Activated T-cell treated with anti-CD3 and anti-CD28 coated beads for 4 hours (primary cell): ENCODE measurements at places on chromosomes 1 and 21.

DNA sequence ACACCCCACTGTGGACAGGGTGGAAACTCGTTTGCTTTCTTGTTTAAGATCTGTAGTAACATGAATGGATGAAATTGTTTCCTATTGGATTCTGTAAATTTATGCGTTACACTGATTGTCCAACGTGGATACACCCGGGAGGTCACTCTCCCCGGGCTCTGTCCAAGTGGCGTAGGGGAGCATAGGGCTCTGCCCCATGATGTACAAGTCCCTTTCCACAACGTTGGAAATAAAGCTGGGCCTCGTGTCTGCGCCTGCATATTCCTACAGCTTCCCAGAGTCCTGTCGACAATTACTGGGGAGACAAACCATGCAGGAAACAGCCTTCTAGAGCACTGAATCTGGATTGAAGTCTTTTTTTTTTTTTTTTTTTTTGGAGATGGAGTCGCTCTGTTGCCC, 1.4 kb downstream of the RCC1 start:
- DNase-seq = no peak

DNA sequence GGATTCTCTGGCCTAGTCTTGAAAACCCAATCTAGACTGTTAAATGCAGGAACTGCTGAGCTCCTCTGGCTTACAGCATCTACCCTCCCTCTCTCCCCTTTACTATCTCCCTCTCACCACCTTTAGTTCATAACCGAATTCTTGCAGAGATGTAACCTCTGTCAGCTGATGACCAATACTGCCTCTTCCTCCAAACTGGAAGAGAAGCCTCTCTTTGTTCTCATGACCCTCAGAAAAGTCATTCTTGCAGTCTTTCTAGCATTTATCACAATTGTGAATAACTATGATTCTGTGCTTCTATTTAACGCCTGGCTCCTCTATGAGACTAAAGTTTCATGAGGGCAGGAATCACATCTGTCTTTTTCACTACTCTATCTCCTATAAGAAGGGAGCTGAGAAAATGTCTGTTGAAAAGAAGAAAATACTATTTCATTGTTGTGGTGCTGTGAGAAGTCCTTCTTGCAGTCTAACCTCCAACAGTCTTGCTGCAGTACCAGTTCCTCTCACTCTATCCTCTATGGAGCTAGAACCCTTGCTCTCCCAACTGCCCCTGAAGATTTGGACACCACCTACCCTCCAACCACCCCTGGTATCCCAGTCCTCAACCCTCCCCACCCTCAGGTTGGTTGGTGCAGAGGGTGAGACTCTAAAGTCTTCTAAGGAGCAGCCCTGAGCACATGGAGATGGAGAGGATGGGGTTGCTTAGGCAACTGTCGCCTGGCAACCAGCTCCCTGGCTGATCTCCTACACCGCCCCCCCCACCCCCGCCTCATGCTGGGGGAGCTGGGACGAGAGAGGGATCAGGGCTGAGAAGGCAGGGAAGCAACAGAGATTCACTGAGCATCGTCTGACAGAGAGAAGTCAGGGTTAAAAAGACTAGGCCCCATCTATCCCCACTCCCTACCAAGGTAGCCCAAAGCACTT, 13.9 kb downstream of the MEF2D start:
- no peak for DNase-seq

- DNase-seq = no peak
Measured at GRCh38 chr1:186420311-186420710, 40.6 kb downstream of the PDC start.

- DNase-seq = no peak
Measured at GRCh38 chr1:43129426-43129825, 42.7 kb downstream of the EBNA1BP2 start.

GRCh38 chr1:36467700-36468455, 3.7 kb upstream of the MRPS15 start:
- DNase-seq = no peak

DNA sequence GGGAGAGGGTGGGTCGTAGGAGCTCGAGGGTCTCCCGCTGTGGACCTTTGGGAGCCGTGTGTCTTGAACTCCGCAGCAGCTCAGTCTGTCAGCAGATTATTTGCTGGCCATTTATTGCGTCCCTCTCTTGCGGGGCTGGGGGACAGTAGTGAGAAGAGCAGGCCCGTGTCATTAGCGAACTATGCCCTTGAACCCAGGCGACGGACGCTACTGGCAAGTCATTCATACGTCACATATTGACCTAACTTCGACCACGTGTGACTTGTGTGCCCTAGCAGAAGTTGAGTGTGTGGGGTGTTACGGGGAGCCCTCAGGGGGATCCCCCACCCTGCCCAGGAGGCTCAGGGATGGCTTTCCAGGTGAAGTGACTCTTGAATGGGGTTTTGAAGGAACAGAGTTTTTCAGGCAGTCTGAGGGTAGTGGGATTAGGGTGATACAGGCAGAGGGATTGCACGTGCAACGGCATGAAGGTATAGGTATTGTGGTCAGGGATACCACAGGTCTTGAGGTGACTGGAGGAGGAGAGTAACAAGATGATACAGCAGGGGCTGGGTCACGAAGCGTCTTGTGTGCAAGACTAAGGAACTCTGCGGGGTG, 13.0 kb downstream of the RCC1 start:
- no peak for DNase-seq

- DNase-seq = no peak
Measured at GRCh38 chr1:222790520-222790919, 24.3 kb upstream of the DISP1 start.

DNA sequence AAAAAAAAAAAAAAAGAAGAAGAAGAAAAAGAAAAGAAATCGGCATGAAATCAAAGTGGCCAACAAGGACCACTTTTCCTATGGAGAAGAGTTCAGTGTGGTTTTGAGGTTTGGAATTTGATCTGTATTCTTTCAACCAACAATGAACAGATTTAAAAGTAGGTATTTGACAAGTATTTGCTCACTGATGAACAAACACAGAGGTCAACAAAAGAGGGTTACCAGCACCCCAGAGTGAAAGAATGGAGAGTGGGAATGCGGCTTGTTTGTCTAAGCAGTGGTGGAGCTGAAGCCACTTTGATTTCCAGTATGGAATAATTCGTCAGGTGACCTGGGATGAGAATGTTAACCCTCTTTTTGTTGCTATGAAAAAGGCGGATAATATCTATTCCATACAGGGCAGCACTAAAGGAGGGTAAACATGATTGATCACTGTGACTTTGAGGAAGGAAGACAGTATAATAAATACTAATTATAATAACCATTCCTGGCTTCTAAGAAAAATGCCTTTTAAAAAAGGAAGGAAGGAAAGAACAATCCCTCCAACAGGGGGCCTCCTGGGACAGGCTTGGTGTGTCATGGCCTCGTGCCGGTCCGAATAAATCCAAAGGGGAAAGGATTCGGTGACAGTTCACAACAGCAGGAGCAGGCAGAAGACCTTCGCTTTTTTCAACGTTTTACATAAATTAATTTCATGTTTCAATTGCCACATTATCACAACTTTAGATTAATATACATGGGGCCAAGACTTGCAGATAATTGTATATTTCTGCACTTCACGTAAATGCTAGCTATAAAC, 37.2 kb upstream of the SIM2 start:
- no peak for DNase-seq
